Upper lobe of left lung (tissue), 6 donors: ENCODE measurements at places on chromosomes 12 and 14.

GRCh38 chr14:56274556-56274955 lies 156.3 kb downstream of the PELI2 start:
- H3K4me1 ChIP-seq: no peaks in the 10 kb centered on the region
- H3K27me3 ChIP-seq: no peaks in the 10 kb centered on the region
- no peak for DNase-seq
- H3K4me3 ChIP-seq: no peak overlapping the region
- H3K27ac ChIP-seq: no peak overlapping the region
- no peaks in the 10 kb centered on the region for H3K36me3 ChIP-seq

DNA sequence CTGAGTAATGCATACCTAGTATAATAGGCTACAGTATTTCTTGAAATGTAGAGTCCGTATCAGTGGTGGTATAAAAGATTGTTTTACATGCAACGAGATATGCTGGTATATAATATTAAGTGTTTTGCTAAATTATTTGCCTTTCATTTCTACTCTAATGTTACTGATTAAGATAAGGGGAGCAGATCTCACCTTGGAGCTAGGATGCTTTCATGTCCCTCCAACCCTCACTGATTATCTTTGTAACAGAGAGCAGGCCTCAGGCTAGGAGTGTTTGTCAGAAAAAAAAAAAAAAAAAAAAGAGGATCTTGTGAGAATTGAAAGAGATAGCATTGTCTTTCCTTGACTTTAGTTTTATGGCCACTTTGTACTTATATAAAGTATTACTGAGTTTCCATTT lies 92.6 kb downstream of the PDE3A start:
- H3K27me3 ChIP-seq: no peaks in the 10 kb centered on the region
- no peak for DNase-seq
- H3K4me3 ChIP-seq: no peak overlapping the region
- no peak overlapping the region for H3K27ac ChIP-seq
- no peaks in the 10 kb centered on the region for H3K36me3 ChIP-seq

DNA sequence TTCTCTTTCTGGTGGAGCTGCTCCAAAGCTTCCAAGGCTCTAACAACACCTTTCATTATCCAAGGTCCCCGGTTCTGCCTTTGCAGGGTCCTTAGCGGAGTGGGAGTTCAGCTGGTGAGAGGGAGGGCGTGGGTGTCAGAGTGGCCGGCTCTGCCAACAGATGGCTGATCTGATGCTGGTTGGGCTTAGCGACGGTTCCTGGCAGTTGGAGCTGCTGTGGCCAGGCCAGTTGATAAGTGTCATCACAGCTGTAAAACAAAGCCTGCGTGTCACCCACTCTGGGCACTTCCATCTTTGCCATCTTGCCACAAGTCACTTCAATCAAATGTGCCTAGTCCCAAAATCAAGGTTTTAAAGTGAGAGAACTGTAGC lies 36.3 kb downstream of the RIN3 start:
- H3K4me3 ChIP-seq: no peak overlapping the region
- no peaks in the 10 kb centered on the region for H3K36me3 ChIP-seq
- peak overlapping the region; percentile 75 for H3K27ac ChIP-seq
- H3K27me3 ChIP-seq: no peaks in the 10 kb centered on the region
- DNase-seq: no peak
- H3K4me1 ChIP-seq: peaks cover 28% of the 10 kb centered on the region

GRCh38 chr12:19833775-19834501 lies 394.6 kb downstream of the AEBP2 start:
- H3K36me3 ChIP-seq: no peaks in the 10 kb centered on the region
- H3K27ac ChIP-seq: no peak overlapping the region
- H3K4me3 ChIP-seq: no peak overlapping the region
- H3K4me1 ChIP-seq: no peaks in the 10 kb centered on the region

- H3K4me3 ChIP-seq: no peak overlapping the region
- H3K27me3 ChIP-seq: no peaks in the 10 kb centered on the region
- no peak overlapping the region for H3K27ac ChIP-seq
- H3K36me3 ChIP-seq: no peaks in the 10 kb centered on the region
- H3K4me1 ChIP-seq: peaks cover 9% of the 10 kb centered on the region
- no peak for DNase-seq
These were observed 37.7 kb upstream of the FOXJ2 start for GRCh38 chr12:7994731-7995205.

GRCh38 chr14:101225157-101226152 lies 321.9 kb upstream of the RTL1 start:
- H3K4me3 ChIP-seq: no peak overlapping the region
- no peak overlapping the region for H3K27ac ChIP-seq
- no peaks in the 10 kb centered on the region for H3K27me3 ChIP-seq
- no peaks in the 10 kb centered on the region for H3K4me1 ChIP-seq
- H3K36me3 ChIP-seq: no peaks in the 10 kb centered on the region
- no peak for DNase-seq

GRCh38 chr12:53060721-53061276 lies 10.9 kb downstream of the TNS2 start:
- no peak overlapping the region for H3K4me3 ChIP-seq
- peaks cover 24% of the 10 kb centered on the region for H3K36me3 ChIP-seq
- peak; percentile 84 for DNase-seq
- H3K27me3 ChIP-seq: no peaks in the 10 kb centered on the region

- H3K36me3 ChIP-seq: no peaks in the 10 kb centered on the region
- H3K27ac ChIP-seq: peak overlapping the region; percentile 86
- H3K27me3 ChIP-seq: no peaks in the 10 kb centered on the region
- no peak for DNase-seq
- H3K4me3 ChIP-seq: no peak overlapping the region
These were observed 108.1 kb downstream of the ZFP36L1 start for GRCh38 chr14:68684466-68685418.

DNA sequence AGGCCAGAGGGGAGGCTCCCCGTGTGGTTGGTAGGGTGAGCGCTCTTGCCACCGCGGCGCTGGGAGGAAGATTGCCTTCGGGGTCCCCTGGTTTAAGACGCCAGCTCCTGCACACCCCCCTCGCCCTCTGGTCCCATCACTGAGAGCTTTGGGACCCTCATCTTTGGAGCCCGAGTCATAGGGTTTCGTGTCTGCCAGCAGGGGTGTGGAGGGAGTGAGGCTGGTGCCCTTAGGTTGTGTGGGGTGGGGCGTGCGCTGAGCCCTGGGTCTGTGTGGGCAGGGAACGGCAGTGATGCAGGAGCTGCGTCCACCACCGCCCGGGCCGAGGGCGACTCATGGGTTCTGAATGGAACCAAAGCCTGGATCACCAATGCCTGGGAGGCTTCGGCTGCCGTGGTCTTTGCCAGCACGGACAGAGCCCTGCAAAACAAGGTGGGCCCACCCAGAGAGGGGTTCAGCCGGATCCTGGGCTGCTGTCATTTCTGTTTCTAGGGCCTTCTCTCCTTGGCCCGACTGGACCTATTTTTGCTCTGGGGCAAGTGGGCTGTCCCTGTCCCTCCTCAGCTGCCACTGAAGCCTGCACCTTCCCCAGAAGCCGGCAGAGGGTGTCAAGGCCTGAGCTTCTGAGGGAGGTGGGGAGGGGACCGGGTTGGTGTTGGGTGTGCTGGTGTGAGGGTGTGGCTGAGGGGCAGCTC lies 12.1 kb downstream of the ACADS start:
- H3K4me3 ChIP-seq: no peak overlapping the region
- no peaks in the 10 kb centered on the region for H3K27me3 ChIP-seq
- H3K27ac ChIP-seq: no peak overlapping the region
- H3K4me1 ChIP-seq: no peaks in the 10 kb centered on the region
- H3K36me3 ChIP-seq: peaks cover 13% of the 10 kb centered on the region
- DNase-seq: no peak

- no peak for DNase-seq
- H3K4me3 ChIP-seq: no peak overlapping the region
- no peaks in the 10 kb centered on the region for H3K4me1 ChIP-seq
- H3K36me3 ChIP-seq: no peaks in the 10 kb centered on the region
- H3K27me3 ChIP-seq: no peaks in the 10 kb centered on the region
- no peak overlapping the region for H3K27ac ChIP-seq
These were observed 32.1 kb downstream of the PRMT8 start for GRCh38 chr12:3523058-3523457.

DNA sequence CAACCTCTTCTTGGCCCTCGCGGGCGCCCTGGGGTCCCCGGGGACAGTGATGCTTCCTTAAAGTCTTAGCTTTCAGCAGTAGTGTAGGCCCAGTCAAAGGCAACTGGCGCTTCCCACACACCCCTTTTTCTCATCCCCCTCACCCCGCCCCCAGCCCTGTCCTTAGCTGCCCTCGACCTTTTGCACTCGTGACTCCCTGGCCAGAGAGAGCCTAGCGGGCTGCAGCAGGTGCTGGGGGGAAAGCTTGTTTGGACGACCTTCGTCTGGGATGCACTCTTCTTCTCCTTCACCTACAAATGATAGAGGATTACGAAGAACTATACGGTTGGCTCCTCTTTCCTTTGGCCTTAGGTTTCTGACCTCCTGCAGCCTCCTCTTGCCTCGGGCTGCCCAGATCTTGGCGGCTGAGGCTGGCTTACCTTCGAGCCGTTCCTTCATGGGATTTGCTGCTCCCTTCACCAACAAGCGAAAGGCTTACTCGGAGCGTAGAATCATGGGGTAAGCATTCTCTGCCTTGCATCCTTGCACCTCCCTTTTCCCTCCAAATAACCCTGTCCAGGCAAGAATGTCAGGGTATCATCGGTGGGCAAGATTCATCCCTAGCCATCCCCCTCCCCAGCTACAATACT lies 815 bp downstream of the COQ10A start:
- H3K36me3 ChIP-seq: peaks cover 31% of the 10 kb centered on the region
- peak overlapping the region; percentile 84 for H3K4me3 ChIP-seq
- peak overlapping the region; percentile 95 for H3K27ac ChIP-seq
- no peaks in the 10 kb centered on the region for H3K27me3 ChIP-seq
- H3K4me1 ChIP-seq: peaks cover 14% of the 10 kb centered on the region

DNA sequence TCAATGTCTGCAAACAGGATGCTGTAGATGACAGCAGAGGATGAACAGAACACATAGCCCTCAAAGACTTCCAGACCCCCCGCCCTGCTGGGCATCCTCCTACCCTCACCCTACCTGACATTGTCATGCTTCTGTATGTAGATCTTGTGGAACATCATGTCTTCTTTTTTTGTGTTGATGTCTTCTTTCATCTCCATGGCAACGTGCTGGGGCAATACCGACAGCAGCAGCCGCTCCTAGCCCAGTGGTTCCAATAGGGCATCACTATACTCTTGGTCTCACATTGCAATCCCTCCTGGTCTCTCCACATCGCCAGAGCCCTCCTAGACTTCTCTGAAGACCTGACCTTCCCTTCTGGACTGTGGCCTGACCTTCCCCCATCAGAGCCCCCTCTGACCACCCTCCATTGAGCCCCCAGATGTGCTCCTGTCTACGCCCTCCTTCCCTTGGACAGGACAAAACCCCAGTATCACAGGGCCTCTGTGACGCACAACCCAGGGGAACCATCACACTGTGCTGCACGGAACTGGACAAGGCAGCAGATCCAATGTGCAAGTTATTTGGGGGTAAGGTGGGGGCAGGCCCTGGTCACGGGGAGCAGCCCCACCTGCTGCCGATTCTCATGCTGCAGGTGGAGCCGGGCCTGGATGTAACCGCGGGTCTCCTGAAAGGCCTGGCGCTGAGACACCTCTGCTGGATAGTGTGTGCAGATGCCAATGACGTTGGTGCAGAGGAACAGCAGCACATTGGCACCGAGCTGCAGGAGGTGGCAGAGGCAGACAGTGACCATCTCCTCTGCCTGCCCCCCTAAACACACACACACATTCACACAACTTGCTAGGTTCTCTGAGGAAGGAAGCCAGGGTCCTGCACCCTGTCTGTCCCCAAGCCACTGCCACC lies 11.1 kb downstream of the ADCY6 start:
- H3K36me3 ChIP-seq: peaks cover 45% of the 10 kb centered on the region
- no peaks in the 10 kb centered on the region for H3K27me3 ChIP-seq
- no peak overlapping the region for H3K4me3 ChIP-seq
- no peak overlapping the region for H3K27ac ChIP-seq
- peaks cover 18% of the 10 kb centered on the region for H3K4me1 ChIP-seq

GRCh38 chr14:23058654-23059504 lies 1.6 kb upstream of the CDH24 start:
- peaks cover 30% of the 10 kb centered on the region for H3K4me1 ChIP-seq
- H3K36me3 ChIP-seq: peaks cover 51% of the 10 kb centered on the region
- H3K27ac ChIP-seq: no peak overlapping the region
- no peaks in the 10 kb centered on the region for H3K27me3 ChIP-seq
- no peak for DNase-seq
- H3K4me3 ChIP-seq: no peak overlapping the region

DNA sequence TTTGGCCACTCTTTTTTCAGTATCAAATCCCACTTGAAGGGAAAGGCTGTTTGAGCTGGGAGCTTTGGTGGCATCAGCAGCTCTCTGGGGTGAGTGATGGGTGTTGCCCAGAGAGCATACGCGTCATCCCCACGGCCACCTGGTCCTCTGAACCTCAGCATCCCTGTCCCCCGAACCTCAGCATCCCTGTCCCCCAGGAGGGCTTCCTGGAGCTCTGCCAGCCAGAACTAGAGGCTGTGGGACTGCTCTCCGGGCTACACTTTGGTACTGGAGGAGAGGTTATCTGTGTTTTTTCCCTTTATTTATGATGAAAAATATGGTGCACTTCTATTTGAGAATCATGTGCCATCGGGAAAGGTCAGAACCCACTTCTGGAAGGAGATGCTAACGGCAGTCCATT lies 131.5 kb upstream of the RTL1 start:
- H3K27me3 ChIP-seq: no peaks in the 10 kb centered on the region
- no peaks in the 10 kb centered on the region for H3K4me1 ChIP-seq
- no peak for DNase-seq

DNA sequence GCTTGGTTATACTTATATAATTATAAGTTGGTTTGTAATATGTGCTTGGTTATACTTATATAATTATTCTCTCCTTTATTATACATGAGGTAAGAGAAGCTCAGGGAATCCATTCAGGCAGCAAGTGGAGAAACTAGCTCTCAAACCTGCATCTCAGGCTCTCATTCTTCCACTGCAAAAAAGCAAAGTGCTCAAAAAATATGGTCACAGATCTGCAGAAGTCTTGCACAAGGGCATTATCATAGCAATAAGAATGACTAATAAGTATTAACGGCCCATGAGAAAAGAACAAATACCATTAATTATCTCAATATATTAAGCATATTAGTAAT lies 476 bp upstream of the TRAFD1 start:
- no peak for DNase-seq
- H3K27ac ChIP-seq: no peak overlapping the region
- H3K4me3 ChIP-seq: peak overlapping the region; percentile 97
- H3K4me1 ChIP-seq: peaks cover 42% of the 10 kb centered on the region
- H3K27me3 ChIP-seq: no peaks in the 10 kb centered on the region

DNA sequence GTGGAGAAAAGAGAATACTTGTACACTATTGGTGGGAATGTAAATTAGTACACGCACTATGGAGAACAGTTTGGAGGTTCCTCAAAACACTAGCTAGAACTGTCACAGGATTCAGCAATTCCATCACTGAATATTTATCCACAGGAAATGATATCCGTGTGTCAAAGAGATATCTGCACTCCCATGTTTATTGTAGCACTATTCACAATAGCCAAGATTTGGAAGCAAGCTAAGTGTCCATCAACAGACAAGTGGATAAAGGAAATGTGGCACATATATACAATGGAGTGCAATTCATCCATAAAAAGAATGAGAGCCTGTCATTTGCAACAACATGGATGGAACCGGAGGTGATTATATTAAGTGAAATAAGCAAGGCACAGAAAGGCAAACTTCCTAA lies 428.5 kb downstream of the CCDC91 start:
- no peak overlapping the region for H3K4me3 ChIP-seq
- no peak overlapping the region for H3K27ac ChIP-seq
- no peak for DNase-seq
- H3K27me3 ChIP-seq: no peaks in the 10 kb centered on the region
